Kidney tubule cell (primary cell): ENCODE measurements at places on chromosomes 11 and 22.

DNA sequence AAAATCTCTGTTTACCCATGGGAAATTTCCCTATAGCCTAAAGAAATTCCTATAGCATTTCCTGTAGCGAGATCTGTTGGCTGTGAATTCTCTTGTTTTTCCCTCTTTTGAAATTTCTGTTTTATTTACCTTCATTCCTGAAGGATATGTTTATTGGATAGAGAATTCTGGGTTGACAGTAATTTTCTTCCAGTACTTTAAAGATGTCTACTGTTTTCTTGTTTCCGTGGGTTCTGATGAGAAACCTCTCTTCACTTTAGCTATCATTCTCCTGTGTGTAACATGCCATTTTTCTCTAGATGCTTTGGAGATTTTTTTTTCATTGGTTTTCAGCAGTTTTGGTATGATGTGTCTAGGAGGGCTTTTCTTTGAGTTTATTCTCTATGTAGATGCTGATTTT is 77.5 kb upstream of the SORL1-AS1 start:
- DNase-seq = no peak

- DNase-seq = peak; percentile 50
These were observed 1.7 kb downstream of the PICALM start for GRCh38 chr11:86067009-86067850.

- peak; percentile 58 for DNase-seq
These were observed 13.6 kb upstream of the TMEM216 start for GRCh38 chr11:61378713-61379313.

GRCh38 chr22:44404341-44405020 is 91.7 kb upstream of the SHISAL1 start:
- no peak for DNase-seq

DNA sequence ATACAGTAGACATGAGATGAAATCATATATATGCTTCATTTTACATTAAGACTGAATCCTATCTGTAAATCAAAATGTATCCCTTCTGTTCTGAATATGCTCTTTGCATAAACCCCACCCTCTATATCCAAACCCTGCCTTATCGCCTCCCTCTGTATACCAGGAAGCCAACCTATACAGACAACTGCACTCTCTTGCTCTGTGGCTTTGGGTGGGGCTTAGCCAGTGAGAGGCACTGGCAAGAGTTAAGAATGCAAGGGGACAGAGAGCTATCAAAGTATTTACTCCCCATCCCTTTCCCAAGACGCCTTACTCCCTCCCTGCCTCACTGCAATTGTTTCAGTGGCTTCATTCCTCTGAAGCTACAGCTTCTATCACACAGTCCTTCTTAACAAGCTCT is 309.8 kb downstream of the TTC28 start:
- DNase-seq = no peak
